ENCODE measurements at places on chromosomes 7 and 10.

GRCh38 chr7:149561072-149561471 lies 63.5 kb upstream of the ZNF746 start:
- no peak for DNase-seq

GRCh38 chr10:7810443-7810842 lies 7.9 kb upstream of the TAF3 start:
- DNase-seq, result no peak

DNA sequence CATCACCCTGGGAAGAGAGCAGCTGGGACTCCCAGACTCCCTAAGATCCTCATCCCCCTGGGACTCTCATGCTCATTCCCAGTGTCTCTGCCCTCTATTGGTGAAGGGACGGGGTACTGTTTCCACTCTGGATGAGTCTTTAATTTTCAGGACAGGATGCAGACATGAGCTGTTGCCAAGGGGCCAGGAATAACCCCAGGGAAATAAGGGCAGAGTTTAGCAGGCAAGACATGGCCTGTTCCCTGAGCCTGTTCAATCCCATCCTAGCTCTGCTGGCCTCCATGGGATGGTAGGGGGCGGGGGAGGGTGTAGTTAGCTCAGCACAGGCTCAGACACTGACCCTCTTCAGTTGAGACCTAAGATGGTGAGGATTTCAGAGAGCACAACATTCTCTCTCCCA lies 14.0 kb downstream of the C10orf105 start:
- DNase-seq, result no peak

DNA sequence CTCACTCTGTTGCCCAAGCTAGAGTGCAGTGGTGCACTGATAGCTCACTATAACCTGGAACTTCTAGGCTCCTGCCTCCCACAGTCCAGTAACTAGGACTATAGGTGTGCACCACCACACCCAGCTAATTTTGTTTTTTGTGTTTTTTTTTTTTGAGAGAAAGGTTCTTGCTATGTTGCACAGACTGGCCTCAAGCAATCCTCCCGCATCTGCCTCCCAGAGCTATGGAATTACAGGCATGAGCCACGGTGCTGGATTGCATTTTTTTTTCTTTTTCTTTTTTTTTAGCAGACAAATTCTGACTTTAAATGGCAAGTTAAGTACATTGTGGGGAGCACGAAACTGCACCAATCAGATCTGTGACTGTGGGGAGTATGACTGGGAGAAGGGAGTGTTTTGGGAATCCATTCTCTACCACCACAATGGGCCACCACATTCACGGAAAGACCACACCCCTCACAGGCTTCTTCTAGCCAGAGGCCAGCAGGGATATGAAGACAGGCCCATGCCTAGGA lies 58.1 kb upstream of the MSMB start:
- no peak for DNase-seq

DNA sequence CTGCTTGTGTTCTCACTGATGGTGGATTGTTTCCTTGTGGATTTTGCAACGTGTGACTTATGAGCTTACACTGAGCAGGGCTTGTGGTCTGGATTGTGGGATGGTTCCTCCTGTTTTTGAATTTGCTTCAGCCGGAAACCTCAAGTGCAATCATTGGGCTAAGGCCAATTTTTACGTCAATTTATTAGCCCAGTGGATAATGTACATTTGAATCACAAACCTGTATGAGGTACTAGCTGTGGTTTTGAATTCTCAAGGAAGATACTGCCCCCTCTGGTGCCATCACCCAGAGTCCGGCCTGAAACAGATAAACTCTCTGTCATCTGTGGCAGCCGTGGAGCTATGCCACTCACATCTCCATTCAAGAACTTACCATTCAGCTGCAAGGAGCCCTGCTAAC lies 7.3 kb upstream of the ZNF777 start:
- no peak for DNase-seq

GRCh38 chr10:26488344-26488743 lies 50.2 kb downstream of the APBB1IP start:
- DNase-seq, result no peak

DNA sequence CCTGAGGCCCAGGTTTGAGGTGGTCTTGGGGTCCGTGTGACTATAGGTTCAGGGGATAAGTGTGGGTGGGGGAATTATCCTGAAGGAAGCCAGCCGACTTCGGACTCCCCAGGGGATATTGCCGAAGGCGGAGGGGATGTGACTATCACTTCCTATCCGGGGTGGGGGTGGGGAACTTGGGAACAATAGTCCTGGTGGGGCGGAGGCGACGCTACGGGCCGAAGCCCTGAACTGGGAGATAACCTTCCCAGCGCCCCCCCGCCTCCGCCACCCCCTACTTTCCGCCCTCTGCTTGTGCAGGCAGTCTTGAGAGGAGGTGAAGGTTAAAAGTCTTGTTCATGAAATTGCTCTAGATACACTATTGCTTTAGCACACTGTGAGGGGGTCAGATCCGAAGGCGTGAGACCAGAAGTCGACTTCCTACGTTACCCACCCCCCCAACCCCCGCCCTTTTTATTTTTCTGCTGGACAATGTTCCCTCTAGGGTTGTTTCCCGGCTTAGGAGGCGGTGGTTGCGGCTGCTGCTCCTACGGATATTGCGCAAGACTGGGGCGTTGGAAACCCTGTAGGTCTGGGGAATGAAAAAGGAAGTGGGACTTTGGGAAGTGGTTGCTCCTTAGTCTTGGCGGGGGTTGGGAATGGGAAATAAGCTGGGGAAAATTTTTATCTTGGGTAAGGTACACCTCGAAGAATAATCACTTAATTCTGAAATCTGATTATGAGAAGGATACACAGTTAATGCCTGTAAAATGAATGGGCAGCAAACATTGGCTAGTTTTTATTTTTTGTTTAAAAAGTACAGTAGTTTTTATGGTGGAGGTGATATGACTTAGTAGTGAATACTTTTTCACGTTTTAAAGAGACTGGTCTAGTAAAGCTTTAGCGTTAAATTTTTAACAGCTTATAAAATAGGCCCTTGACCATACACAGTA lies 1.5 kb downstream of the PTPN12 start:
- DNase-seq, result peak; percentile 88

DNA sequence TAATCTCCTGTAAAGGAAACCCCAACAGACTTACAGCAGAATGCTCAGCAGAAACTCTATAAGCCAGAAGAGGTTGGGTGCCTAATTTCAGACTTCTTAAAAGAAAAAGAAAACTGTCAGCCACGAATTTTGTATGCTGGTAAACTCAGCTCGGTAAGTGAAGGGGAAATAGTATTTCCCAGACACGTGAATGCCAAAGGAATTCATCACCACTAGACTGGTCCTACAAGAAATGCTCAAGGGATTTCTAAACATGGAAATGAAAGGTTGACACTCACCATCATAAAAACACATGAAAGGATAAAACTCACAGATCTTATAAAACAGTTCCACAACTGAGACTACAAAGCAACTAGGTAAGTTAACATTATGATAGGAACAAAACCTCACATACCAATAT lies 68.6 kb downstream of the GLCCI1 start:
- DNase-seq, result no peak

DNA sequence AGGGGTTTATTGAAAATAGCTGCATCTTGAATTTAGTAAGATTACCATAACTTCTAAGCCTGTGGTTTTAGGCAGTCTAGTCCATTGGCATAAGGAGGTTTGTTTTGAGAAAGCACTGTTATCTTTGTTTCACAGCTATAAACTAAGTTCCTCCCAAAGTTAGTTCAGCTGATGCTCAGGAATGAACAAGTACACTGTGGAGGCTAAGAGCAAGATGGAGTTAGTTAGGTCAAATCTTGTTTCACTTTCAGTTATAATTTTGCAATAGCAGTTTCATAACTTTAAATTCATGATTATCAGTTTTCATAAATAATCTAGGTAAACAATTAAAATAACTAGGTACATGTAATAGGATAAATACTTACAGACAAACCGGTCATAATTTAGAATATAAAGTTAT lies 15.4 kb downstream of the SEC61G start:
- peak; percentile 58 for DNase-seq

DNA sequence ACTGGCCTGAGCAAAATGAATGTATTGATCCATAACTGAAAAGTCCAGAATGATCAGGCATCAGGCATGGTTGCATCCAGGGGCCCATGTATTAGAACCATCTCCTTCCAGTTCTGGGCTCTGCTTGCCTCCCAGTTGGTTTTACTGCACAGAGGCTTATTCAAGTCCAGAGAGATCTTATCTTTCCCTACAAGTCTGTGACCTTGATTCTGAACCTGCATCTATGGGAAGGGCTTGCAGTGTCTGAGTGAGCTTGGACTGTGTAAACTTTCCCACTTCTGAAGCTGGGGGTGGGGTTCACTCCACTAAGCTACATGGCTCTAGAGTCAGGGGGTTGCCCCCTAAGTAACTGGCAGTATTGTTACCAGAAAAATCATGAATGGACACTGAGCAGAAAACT lies 136.2 kb downstream of the TCF7L2 start:
- no peak for DNase-seq

DNA sequence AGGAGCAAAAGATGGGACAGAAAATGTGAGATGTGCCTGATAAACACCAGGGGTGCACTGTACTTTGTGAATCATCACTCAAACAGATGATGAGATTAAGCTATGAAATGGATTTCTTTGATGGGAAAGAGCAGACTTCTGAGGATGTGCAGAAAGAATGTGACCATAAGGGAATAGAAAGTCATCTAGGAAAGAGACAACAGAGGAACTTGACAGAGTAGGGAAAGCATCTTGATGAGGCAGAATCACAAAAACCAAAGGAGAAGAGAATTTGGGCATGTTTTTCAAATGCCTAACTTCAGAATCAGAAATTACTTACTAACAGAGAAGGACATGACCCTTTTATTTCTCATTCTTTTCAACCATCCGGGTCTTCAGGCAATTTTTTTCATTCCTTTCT lies 82.4 kb upstream of the LRRTM3 start:
- DNase-seq, result no peak

- DNase-seq, result peak; percentile 75
Measured at GRCh38 chr10:37856881-37857286, 526 bp downstream of the ZNF248 start.

- DNase-seq, result no peak
Measured at GRCh38 chr10:49160110-49160509, 26.3 kb upstream of the FAM170B start.

- no peak for DNase-seq
Measured at GRCh38 chr10:31124852-31125251, 93.2 kb upstream of the ZNF438 start.

- no peak for DNase-seq
Measured at GRCh38 chr10:73163096-73163495, 4.7 kb downstream of the ECD start.

DNA sequence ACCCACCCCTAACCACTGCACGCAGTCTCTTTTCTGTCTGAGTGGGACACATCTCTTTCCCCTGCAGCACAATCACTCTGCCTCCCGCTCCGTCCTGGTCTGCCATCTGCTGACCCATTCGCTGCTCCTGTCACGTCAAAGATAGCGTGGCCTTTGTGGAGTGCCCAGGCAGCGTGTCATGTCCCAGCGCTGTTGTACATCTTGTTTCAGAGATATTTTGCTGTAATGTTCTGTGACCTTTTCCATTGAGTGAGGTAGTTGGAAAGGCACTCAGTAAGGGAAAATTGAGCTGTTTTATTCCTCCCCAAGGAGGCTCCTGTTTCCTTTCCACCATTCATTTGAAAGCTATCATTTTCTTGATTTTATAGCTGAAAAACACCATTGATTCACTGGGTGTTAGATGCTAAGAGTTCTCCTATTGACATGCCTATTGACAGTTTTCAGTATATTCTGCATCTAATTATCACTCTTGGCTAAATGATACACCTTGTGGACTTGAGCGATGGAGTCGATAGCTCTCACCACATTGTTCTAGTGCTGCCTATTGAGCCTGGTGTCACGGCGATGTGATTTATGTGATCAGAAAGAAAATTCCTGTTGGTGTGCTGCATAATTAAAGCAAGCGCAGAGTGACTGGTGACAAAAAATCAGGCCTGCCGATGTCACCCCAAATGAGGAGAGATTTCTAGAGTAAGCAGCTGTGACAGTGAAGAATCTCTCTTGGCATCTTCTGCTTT lies 372.6 kb downstream of the LRMDA start:
- DNase-seq, result no peak

DNA sequence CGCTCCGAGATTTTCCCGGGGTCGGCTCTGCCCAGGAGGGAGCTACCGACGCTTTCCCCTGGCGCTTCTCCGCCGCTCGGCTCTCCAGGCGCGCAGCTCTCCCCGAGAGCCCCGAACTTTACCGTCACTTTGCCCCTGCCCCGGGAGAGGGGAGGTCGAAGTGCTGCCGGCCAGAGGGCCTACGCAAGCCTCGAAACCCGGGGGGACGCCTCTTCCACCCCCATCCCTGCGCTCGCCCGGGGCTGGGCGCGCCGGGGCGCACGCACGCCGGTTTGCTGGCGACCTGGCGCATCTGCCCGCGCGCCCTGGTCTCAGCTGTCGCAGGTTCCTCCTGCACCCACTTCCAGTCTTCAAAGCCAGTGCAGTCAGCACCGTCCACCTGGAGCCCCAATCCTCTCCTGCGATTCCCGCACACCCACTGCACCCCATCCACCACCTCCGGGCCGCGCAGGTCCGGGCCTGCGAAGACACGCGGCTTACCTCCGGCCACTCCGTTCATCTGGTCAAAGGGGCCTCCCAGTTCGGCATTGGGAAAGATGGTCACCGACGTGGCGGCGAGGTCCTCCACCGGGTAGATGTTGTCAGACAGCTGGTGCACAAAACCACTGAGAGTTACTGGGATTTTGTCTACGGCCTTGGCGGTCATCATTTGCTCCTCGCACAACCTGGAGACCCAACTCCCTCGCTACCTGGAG lies 638 bp downstream of the EGR2 start:
- no peak for DNase-seq

- no peak for DNase-seq
Measured at GRCh38 chr10:124267231-124267885, 151.4 kb downstream of the OAT start.

GRCh38 chr10:3104251-3104918 lies 37.0 kb downstream of the PFKP start:
- no peak for DNase-seq

GRCh38 chr10:58582045-58582444 lies 69.4 kb downstream of the BICC1 start:
- DNase-seq, result no peak

GRCh38 chr7:43921423-43921822 lies 4.8 kb upstream of the UBE2D4 start:
- DNase-seq, result no peak

DNA sequence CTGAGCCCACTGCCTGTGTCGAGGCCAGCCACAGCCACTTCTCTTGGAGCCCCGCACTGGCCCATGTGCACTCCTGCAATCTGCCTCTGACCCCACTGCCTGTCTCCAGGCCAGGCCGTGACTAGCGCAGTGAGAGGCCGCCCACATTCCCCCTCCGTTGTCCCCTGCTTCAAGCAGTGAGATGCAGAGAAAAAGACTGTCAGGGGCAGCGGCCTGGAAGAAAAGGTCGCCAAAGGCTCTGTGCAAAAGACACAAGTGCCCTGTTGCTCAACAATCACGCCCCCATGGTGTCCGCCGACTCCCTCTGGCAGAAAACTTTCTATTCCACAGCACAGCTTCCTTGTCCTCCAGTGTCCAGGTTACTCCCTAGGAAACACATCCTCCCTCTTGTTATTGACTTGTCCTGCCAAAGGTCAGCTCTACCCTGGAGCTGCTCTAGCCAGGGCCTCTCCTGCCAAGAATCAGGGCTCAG lies 9.9 kb downstream of the FAM131B start:
- DNase-seq, result no peak
